ENCODE measurements at places on chromosomes 6 and 20.
A peak's percentile ranks its signal among the peaks of the same experiment; 100 is the strongest.

- no peak for DNase-seq
Measured at GRCh38 chr6:30227763-30228487, 14.7 kb upstream of the TRIM26 start.

DNA sequence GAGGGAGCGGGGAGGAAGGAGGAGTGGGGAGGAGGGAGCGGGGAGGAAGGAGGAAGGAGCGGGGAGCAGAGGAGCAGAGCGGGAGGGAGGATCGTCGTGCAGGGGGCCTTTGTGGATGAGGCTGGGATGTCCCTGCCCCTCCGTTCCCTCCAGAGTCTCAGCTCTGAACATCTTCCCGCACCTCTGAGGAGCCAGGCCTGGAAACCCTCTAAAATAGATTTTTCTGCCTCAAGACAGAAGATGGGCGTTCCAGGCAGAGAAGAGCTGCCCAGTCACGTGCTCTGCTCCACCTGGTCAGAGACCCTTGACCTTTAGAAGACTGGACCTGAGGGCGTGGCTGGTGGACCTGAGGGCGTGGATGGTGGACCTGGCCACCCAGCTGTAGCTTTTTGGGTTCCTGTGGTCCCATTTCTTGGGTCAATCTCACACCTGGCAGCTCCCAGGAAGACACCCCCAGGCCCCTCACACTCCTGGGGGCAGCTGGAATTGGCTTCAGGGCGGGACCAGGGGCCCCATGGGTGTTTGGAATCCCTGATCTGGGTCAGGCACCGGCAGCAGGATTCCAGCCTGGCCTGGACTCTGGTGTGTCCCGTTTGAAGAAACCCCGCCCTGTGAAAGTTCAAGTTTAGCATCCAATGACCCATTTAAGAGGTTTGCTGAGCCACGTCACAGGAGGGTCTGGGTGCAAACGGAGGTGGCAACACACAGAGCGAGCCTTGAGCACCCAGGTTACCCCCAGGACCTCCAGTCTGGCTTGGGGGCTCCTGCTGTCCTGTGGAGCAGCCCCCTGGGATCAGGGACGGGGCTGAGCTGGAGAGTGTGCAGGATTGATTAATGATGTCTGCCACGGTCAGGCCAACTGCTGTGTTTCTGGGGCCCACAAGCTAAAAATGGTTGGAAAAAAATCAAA is 96.9 kb upstream of the BHLHE23 start:
- no peak for DNase-seq

DNA sequence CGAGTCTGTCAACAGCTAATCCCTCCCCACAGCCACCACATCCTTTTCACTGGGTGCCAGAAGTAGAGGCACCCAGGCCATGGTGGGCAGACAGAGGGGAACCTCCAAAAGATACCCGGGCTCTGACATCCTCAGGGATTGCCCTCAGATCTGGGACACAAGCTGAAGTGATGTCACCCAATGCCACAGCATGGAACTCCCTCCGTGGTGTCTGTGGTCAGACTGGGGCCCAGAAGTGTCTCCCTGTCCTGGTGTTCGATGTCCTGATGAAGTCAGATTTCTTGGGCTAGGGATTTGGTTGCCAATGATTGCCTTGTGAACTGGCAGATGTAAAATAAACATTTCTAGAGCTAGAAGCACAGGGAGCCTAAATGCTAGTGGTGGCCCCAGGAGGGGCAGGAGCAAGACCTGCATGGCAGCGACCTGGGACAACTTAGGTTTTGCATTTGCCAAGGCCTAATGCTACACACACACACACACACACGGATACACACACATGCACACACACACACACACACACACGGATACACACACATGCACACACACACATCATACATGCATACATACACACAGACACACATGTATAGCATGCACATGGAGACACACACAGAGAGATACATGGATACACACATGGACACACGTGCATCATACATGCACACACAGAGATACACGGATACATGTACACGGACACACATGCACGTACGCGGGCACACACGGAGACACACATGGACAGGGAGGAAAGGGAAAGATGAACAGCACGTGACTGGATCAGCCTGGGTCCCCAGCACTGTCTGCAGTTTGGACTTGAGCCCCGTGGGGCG is 221.0 kb downstream of the NFATC2 start:
- DNase-seq: no peak

GRCh38 chr6:154314084-154314483 is 42.5 kb downstream of the IPCEF1 start:
- DNase-seq: no peak

DNA sequence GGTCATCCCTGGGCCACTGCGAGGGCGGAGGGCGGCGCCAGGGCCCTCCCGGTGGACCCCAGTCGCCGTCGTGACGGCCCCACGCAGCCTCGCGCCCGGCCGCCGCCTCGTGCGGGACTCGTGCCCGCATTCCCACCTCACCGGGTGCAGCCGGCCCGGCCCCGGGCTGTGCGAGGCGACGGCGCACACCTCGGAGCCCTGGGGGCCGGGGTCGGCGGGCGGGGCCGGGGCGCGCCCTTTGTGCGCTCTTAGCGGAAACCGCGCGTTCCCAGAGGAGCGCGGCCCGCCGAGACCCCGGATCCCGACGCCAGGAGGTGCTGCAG is 5.5 kb upstream of the DLL1 start:
- DNase-seq: no peak

DNA sequence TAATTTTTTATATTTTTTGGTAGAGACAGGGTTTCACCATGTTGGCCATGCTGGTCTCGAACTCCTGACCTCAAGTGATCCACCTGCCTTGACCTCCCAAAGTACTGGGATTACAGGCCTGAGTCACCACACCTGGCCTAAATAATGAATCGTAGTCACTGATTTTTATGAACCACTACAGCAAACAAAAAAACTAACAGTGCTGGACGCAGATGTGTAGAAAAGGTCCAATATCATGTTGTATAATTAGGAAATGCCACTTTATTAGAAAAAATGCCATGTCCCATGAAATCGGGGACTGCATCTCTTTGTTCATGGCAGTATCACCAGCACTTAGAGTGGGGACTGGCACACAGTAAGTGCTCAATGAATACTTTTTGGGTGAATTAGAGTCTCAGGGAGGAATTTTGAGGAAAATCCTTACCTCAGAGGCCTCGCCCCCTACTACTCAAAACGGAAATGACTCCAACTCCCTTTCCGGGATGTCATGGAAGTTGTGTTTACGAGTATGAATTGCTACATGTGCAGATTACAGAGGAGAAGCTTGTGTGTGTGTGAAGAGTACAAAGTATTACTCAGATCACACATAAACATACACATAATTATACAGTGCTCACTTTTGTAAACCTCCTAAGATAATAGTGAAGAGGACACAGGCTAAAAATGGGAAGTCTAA is 43.6 kb upstream of the FAM50B start:
- no peak for DNase-seq

DNA sequence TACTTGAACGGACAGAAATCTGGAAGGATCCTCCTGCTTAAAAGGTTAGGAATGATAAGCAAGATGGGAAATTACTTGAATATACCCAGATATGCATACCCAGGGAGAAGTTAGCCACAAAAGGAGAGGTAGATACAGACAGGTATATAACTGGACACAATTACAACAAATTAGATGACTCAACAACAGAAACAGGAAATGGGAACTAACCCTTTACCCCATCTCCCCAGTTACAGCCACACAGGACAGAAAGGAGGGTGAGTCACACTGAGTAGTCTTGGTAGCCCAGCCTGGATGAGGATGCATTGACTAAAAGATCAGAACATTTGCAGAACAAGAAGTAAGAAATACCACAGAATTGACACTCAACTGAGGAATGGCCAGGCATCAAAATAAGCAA is 61.2 kb downstream of the C6orf52 start:
- no peak for DNase-seq

- DNase-seq: no peak
Measured at GRCh38 chr6:99350573-99350972, 1.1 kb upstream of the FAXC start.

DNA sequence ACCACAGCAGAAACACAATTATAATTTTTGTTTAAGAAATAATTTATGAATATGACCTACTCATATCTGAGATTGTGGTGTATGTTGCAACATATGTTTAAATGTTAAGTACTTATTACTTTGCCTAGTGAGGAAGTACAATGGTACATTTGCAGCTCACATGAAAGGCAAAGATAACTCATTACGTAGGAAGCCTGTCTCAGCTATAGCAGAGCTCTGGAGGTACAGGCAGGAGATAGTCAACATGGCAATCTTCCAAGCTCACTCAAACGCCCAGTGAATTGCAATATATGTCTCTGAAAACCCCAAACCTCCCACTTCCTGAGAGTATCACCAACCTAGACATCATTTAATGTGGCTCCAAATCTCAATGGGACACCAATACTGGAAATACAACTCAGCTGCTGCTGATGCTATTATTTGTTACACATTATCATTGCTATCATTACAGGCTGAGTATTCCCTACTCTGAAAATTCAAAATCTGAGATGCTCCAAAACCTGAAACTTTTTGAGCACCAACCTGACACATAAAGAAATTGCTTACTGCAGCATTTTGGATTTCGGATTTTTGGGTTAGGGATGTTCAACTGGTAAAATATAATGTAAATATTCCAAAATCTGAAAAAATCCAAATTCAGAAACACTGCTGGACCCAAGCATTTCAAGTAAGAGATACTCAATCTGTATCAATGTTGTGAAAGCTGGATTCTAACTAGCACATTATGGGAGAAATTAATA is 25.1 kb upstream of the GSTA4 start:
- DNase-seq: no peak

DNA sequence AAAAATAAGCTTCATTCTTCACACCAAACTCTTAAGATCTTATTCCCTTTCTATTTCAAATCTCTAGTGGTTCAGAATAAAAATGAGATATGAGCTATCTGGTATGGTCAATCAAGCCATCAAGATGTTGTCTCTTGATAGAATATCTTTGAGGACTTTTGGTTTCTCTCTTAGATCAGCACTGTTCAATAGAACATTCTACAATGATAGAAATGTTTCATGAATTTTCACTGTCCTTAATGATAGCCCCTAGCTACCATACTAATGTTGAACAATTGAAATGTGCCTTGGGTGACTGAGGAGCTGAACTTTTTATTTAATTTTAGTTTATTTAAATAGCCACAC is 24.1 kb upstream of the HINT3 start:
- DNase-seq: no peak

DNA sequence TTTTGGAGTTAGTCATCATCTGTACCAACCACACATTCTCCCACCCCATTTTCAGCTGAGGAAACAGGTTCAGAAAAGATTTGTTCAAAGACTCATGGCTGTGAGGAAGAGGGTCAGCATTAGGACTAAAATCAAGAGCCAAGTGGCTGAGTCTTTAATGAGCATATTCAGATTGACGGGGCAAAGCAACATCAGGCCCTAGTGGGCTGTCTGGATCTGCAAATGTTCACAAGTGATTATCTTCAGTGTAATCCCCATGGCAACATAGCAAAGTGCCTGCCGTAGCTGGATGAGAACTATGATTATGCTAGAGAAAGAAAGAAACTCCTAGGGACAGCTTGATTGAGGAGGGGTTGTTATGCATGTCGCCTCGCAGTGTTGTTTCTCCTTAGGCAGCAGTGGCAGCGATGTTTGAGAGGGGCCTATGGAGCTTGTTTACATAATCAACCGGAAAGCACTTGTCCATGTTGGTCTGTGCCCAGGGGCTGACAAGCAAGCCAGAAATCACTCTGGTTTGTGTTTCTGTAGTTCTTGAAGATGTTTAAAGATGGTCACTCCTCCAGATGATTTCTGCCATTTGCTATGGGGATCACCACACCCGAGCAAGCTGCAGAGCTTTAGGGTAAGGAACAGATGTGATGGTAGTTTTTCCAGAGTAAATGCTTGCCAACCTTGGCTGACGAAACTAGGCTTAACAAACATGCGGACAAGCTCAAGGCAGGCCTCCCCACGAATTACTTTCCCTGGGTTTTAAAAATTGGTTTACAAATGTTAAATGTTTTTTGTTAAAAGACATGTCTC is 124.3 kb upstream of the MLIP start:
- no peak for DNase-seq

DNA sequence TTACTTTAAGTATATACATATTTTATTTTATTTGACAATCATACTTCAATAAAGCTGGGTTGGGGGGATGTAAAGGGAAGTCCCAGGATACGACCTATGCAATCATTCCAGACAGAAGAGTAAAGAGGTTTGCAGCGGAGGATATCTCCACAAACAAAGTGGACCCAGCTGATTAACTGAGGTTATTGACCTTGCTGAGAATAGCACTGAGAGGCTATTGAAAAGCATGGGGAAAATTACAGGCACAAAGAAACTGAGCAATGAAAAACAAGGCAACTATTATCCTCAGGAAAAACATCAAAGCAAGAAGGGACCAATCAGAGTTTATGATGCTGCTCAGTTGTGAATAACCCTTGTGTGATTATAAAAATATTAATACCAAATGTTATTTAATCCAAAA is 32.6 kb downstream of the SERPINB1 start:
- no peak for DNase-seq

DNA sequence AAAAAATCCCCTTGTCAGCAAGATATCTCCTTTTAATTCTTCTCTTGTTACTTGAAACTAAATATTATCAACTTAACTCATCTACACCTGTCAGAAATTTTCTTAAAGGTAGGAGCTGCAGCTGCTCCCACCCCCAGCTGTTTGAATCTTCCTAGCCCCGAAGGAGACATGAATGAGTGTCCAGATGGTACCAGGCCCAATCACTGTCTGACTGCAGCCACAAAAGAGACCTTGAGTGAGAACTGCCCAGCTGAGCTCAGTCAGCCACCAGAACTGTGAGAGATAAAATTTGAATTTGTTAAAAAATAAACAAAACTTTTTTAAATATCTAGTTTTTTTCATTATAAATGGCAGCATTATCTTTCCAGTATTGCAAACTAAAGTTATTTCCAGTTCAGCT is 84.7 kb downstream of the PRSS35 start:
- no peak for DNase-seq

DNA sequence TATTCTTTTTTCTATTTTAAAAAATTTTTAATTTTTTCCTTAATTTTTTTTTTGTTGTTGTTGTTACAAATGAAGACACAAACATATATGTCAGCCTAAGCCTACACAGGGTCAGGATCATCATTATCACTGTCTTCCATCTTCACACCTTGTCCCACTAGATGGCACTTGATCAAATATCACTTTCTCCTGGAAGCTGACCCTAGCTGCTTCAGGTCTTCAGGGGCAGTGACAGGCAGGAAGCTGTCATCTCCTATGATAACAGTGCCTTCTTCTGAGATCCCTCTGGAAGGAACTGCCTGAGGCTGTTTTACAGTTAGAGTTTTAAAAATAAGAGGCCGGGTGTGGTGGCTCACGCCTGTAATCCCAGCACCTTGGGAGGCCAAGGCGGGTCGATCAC is 70.2 kb upstream of the EEF1E1 start:
- DNase-seq: no peak

GRCh38 chr6:76220805-76221204 is 148.3 kb upstream of the IMPG1 start:
- no peak for DNase-seq

- DNase-seq: peak; percentile 49
Measured at GRCh38 chr6:89145956-89146717, at the start of gene PM20D2. Gene PM20D2, plus strand, starts transcription at chr6:89146055. Its CDS starts 90 bp downstream, at chr6:89146145.

- DNase-seq: no peak
Measured at GRCh38 chr20:33672426-33673113, 1.7 kb downstream of the NECAB3 start.

GRCh38 chr6:138862456-138862855 is 66.6 kb downstream of the ECT2L start:
- DNase-seq: no peak

- no peak for DNase-seq
Measured at GRCh38 chr6:83511901-83512681, at the start of gene PRSS35. Gene PRSS35, plus strand, starts transcription at chr6:83512534. Its CDS starts 10,908 bp downstream, at chr6:83523442.

All from stimulated activated CD4-positive, alpha-beta T cell treated with anti-CD3 and anti-CD28 coated beads, TNF-alpha, amount 100 ng/mL, for 4 hours (primary cell).